ENCODE measurements at places on chromosomes 13 and 19.

DNA sequence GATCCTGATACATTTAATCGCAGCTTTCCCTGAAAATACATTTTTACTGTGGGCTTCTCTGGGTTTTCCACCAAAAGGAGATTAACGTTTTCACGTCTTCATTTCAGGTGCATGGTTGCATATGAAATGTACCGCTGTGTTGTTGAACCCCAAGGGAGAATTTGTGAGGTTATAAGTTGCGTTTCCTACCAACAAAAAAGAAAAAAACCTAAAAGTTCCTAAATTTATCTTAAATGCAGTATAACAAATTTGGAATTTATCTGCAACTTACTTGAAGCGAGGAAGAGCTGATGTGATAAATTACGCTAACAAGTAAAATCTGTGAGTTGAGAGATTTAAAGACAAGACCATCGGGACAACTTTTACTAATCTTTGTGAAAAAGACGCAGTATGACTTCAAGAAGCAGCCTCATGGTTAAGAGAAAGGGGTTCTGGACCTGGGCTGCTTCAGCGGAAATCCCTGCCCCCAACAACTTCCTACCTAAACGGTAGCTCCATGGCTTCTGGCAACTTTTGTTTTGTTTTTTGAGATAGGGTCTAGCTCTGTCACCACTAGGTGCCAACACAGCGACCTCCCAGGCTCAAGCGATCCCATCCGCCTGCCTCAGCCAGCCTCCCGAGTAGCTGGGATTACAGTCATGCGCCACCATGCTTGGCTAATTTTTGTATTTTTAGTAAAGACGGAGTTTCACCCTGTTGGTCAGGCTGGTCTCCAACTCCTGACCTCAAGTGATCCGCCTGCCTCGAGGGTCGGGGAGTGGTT is 958 bp upstream of the OBI1 start:
- peak overlapping the region; percentile 97 for H3K27ac ChIP-seq
- H3K4me1 ChIP-seq, result peaks cover 30% of the 10 kb centered on the region
- H3K27me3 ChIP-seq, result no peaks in the 10 kb centered on the region

GRCh38 chr13:112061367-112062061 is 5.4 kb upstream of the SOX1 start:
- peaks cover 13% of the 10 kb centered on the region for H3K4me1 ChIP-seq
- no peak for DNase-seq
- no peak overlapping the region for H3K4me3 ChIP-seq
- peaks cover 78% of the 10 kb centered on the region for H3K27me3 ChIP-seq
- H3K27ac ChIP-seq, result no peak overlapping the region

DNA sequence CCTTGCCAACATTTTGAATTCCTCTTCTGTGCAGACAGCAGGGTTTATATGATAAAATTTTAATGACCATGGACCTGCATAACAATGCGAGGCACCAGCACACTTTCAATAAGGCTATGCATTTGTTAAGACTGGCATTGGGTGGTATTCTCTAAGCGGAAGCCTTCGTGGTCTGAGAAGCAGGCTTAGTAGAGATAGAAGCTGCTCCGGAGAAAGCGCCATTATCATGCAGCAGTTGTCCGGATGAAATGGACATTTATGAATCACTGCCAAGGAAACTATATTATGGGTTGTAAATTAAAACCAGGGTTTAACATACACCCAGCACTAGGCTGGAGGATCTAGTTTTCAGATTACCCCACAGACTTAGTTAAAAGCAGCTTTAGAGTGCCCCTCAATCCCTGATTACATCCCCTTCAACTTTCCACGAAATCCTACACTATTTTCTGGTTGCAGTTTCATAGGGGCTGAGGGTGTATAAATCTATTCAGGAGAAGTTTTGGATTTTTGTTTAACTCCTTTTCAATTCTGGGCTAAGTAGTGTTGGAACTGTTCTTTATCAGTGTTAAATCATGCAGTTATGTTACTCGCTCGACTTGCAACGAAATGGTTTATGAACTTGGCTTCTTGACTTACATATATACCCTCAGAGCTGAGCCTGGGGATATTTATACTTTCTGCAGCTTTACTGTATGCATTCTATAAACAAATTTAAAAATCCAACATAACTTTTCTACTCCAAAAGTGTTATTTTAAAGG is 193.3 kb downstream of the PCDH9 start:
- no peak overlapping the region for H3K4me3 ChIP-seq
- H3K27ac ChIP-seq, result no peak overlapping the region
- H3K27me3 ChIP-seq, result no peaks in the 10 kb centered on the region

DNA sequence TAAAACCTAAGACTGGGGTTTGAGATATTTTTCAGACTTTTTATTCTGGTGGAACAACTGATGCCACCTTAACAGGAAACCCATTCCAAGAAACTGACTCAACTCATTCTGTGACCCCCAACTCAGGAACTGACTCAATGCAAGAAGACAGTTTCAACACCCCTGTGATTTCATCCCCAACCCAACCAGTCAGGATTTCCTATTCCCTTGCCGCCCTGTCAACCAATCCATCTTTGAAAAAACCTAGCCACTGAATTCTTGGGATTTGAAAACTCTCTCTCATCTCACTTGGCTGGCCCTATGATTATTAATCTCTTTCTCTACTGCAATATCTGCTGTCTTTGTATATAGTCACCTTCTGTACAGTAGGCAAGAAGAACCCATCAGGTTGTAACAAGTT is 1211.9 kb upstream of the ATXN8OS start:
- H3K4me1 ChIP-seq, result no peaks in the 10 kb centered on the region
- no peak for DNase-seq
- H3K27me3 ChIP-seq, result no peaks in the 10 kb centered on the region
- no peak overlapping the region for H3K27ac ChIP-seq

DNA sequence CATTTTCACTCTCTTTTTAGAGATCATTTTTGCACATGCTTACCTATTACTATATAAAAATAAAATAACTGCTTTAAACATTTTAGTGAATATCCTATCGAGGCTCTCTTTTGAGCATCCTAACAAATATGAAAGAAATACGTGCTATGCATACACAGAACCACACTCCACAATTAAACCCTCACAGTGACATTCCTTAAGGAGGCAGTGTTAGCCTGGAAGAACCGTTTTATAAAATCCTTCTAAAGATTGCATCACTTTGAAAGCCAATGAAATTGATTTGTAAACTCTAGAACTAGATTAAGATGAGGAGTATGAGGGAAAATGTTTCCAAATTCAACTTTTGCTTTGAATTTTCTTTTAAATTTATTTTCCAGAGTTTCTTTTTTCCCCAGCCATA is 11.1 kb upstream of the ENOX1 start:
- peaks cover 34% of the 10 kb centered on the region for H3K4me1 ChIP-seq
- no peak overlapping the region for H3K27ac ChIP-seq
- no peak overlapping the region for H3K4me3 ChIP-seq
- no peaks in the 10 kb centered on the region for H3K36me3 ChIP-seq
- peaks cover 31% of the 10 kb centered on the region for H3K27me3 ChIP-seq
- DNase-seq, result no peak

DNA sequence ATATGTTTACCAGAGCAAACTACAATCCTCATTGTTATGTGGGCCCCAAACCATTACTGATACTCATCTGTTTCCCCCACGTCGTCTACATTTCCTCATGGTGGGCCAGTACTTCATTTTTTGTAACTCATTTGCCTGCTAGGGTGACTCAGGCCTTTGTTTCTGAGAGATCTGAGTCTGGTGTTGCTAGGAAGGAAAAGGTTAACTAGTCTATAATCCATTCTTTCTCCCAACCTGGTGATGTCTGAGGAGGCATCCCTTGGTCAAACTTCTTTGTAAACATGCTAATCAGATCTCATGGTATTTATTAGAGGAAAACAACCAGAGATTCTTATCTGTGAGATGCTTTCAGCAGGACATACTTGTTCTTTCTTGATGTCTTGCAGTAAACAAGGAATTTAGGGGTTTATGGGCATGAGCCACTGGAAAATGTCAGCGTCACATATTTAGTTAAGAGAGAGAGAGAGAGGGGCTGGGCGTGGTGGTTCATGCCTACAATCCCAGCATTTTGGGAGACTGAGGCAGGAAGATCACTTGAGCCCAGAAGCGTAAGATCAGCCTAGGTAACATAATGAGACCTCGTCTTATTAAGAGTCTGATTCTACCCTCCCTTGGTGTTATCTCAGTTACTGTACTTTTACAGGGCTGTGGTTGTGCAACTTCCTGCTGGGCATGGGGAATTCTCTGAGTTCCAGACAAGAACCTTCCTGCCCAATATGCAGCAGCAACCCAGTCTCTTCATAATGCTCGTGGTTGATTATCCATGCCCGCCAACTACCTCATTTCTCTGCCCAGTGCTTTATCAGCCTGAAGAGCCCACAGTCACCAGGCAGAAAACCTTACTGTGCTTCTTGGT is 9.7 kb upstream of the DPRX start:
- H3K27ac ChIP-seq, result no peak overlapping the region
- H3K36me3 ChIP-seq, result peaks cover 1% of the 10 kb centered on the region

DNA sequence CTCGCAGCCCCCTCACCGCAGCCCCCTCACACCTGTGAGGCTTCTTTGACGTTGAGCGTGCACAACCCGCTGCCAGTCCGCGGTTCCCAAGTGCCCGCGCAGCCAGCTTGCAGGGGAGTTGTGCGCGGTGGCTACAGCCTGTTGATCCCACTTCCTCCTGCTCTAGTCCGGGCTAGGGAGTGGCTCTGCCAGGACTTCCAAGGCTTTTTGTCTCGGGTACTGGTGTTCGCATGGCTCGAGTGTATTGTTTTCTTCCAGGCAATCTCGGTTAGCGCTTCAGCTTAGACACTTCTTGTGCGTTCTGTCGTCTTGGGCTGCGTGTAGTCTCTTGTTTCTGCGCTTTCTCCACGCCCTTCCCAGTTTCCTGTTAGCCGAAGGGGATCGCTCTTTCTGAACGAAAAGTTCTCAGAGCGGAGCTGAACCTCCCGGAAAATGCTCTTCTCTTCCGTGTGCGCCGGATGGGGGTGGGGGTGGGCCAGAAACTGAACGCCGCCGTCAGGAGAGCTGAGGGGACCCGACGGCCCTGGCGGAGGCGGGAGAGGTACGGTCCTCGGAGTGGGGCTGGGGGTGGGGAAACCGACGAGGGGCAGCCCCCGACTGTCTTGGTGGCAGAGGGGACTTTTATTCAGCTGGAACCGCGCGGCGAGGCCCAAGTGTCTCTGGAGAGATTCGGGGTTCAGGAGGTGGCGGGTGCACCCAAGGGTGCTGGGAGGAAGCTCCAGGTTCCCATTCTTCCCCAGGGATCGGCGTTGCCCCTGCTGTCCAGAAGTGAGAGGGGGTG is 697 bp upstream of the DGKH start:
- peak overlapping the region; percentile 87 for H3K27ac ChIP-seq
- no peaks in the 10 kb centered on the region for H3K27me3 ChIP-seq
- peak overlapping the region; percentile 86 for H3K4me3 ChIP-seq
- peak; percentile 70 for DNase-seq
- H3K36me3 ChIP-seq, result peaks cover 24% of the 10 kb centered on the region

- no peaks in the 10 kb centered on the region for H3K4me1 ChIP-seq
- H3K27ac ChIP-seq, result no peak overlapping the region
- no peak overlapping the region for H3K4me3 ChIP-seq
- DNase-seq, result no peak
Observed at GRCh38 chr13:77857531-77858209, 61.0 kb downstream of the EDNRB start.

- peaks cover 8% of the 10 kb centered on the region for H3K27me3 ChIP-seq
- H3K27ac ChIP-seq, result no peak overlapping the region
- H3K4me1 ChIP-seq, result no peaks in the 10 kb centered on the region
- H3K4me3 ChIP-seq, result no peak overlapping the region
- no peaks in the 10 kb centered on the region for H3K36me3 ChIP-seq
- no peak for DNase-seq
Observed at GRCh38 chr13:45575830-45576180, 39.7 kb downstream of the ERICH6B start.

GRCh38 chr13:70430256-70430655 is 322.0 kb upstream of the KLHL1 start:
- H3K4me3 ChIP-seq, result no peak overlapping the region
- DNase-seq, result no peak
- H3K27ac ChIP-seq, result no peak overlapping the region
- no peaks in the 10 kb centered on the region for H3K27me3 ChIP-seq

- no peak for DNase-seq
- peaks cover 6% of the 10 kb centered on the region for H3K4me1 ChIP-seq
- no peak overlapping the region for H3K4me3 ChIP-seq
- no peak overlapping the region for H3K27ac ChIP-seq
- H3K27me3 ChIP-seq, result no peaks in the 10 kb centered on the region
- peaks cover 6% of the 10 kb centered on the region for H3K36me3 ChIP-seq
Observed at GRCh38 chr13:98954313-98954712, 23.6 kb downstream of the DOCK9 start.

DNA sequence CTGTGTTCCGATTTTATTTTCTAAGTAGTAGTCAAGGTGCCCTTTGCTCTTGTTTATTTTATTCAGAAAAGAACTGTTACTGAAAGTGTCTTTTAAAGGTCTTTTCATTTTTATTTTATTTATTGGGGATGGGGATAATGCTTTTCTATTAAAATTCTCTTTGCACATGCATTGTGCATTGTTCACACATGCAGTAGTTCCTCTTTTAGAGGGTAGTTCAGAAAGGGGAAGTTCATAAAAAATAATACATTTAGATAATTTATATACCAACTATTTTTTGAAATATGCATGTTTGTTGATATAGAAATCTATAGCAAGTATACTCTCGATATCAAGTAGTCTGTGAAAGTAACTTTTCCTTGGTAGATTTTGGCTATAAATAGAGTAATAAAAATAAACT is 3.5 kb downstream of the GPC5 start:
- no peak overlapping the region for H3K27ac ChIP-seq
- H3K27me3 ChIP-seq, result peaks cover 32% of the 10 kb centered on the region
- no peak for DNase-seq
